ENCODE measurements at places on chromosomes 4 and X.

GRCh38 chrX:16870862-16871815 is 977 bp upstream of the RBBP7 start:
- DNase-seq, result peak; percentile 22

GRCh38 chrX:437661-438390 is 51.1 kb upstream of the PPP2R3B start:
- no peak for DNase-seq

- peak; percentile 14 for DNase-seq
Observed at GRCh38 chr4:2253160-2254084, 8.5 kb downstream of the MXD4 start.

DNA sequence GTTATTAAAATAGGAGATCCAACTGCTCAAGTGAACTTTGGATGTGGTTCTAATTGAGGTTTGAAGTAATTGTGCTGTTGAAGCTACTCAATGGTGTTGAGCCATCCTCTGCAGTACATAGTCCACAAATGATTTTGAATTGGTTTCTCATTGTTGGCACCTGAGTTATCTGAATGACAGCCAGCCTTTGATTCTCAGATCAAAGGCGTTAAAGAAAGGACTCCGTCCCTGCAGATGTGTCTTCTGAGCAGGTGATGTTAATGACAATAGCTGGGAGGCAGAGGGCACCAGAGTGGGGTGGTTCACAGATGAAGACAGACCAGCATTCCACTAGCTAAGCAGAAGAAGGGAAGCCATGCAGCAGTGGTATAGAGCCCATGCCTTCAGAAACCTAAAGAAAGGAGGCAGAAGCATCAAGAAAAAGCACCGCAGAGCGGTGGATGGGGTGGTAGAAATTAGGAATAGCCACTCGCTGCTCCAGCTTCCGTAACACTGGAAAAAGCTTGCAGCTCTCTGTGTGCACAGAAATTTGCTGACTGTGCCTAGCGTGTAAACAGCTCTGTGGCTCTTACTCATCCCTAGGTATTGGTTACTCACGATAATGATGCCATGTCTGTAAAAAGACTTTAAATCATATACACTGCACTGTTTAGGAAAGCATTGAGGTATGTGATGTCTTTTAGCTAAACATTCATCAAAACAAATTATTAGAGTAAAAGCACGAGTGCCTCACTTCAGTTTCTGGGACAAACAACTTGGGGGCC is 79.2 kb upstream of the CLCN4 start:
- no peak for DNase-seq

DNA sequence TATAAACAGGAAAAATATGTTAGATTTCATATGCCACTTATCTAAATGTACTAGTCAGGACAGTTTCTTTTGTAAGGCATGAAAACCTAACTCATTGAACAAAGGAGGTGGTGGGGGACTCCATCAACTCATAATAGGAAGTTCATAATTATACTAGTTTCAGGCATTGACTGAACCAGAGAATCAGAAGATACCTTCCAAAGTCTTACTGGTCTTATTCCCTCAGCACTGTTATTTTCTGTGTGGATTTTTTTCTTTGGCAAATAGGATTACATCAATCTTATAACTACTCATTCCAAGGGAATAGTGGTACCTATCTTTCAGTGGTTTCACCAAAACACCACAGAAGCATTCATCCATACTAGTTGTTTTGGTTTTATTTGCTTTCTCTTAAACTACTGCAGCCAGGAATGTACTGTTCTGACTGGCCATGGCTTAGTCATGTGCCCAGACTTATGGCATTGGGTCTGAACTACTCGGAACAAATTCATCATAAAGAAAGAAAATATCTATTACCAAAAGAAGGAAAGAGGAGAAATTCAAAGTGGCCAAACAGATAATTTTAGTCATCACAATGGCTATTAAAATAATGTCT is 273.9 kb downstream of the ARAP2 start:
- no peak for DNase-seq

DNA sequence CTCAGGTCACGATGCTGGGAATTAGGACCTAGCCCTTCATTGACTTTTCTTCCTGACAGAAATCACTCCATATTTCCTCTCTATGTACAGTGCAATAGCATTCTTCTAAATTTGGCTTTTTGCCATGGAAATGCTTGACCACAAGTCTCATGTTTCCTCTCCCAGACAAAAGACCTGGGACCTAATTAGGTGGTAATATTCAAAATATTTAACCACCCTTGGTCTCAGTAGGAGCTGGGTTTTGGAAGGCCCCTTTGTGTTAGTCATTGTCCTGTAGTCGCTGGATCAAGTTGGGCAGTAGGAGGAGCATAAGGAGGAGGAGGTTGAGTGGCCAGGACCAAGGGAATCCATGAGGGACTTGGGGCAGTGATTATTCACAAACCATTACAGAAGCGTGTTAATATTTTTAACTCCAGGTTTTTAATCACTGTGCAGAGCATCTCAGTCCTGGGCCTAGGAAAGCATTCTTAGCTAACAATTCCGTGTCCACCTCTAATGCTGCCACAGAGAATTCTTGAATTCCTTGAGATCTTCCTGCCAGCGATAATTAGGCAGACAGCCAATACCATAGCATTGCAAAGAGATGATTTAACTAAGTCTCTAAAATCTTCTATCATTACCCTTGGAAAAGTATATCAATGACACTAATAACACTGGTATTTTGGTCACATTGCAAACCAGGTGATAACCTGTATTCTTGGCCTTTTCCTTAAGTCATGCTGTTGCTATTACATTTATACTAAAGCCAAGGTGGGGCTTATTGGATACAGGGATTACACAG is 25.0 kb upstream of the SHROOM4 start:
- no peak for DNase-seq

GRCh38 chr4:119663160-119663788 is 34.7 kb upstream of the PDE5A start:
- DNase-seq, result no peak

DNA sequence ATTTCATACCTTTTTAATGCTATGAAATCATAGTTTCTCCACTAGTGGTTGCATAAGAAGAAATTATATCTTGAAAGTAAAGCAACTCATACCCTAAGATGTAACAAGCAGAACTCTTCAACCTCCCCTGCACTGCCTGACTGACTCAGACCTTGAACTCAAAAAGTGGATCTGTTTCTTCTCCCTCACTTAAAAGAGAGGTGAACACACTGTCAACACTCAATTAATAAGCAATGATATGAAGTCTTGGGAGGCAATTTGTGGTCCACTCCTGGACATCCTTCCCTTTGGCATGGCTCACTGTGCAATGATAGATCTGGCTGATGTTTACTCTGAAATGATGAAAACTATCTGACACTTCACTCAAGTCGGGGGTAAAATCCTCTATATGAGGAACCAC is 282.0 kb upstream of the DKK2 start:
- DNase-seq, result no peak

- DNase-seq, result no peak
Observed at GRCh38 chr4:98688411-98689290, 30.2 kb upstream of the TSPAN5 start.

GRCh38 chr4:172707622-172708021 is 461.0 kb upstream of the GALNT7 start:
- DNase-seq, result no peak

GRCh38 chr4:67770422-67770821 is 16.2 kb upstream of the GNRHR start:
- DNase-seq, result no peak

DNA sequence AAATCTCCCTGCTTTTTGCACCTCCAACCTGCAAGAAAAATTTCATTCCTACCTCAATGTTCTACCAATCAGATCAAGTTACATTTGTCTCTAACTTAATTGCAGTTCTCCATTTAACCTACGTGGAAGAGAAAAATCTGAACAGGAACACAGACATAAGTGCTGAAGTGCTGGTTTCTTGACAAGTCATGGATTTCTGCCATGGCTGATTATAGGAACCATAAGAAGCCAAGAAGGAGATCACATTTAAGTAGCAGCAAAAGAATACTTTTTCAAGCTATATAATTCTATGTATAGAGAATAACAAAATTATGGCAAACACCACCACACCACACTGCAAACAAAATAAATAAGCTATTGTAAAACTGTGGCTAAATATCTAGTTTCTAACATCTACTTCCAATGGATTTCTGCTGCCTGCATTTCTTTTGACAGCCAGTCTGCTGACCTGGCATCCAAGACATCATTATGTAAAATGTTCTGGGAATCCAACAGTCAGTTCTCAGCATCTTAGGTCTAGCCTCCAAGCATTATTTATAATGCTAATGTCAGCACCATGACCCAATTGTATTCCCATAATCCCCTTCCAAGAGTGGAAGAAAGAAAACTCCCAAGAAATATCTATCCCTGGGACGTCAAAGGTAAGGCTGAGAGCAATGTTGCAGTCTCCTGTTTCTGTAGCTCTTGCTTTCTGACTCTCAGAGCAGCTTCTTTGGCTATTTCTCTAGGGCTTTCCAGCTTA is 50.8 kb upstream of the GAB1 start:
- DNase-seq, result no peak

GRCh38 chr4:74023709-74024108 is 14.8 kb downstream of the CXCL3 start:
- no peak for DNase-seq

DNA sequence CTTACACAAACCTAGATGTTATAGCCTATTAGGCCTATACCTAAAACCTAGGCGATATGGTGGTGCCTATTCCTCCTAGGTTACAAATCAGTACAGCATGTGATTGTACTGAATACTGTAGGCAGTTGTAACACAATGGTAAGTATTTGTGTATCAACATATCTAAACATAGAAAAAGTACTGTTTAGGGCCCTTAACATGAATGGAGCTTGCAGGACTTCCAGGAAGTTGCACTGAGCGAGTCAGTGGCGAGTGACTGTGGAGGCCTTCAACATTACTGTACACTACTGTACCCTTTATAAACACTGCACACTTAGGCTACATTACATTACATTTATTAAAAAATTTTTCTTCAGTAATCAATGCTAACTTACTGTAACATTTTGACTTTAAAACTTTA is 37.8 kb downstream of the WWC2 start:
- DNase-seq, result no peak

GRCh38 chr4:170827562-170828274 is 738.0 kb upstream of the AADAT start:
- no peak for DNase-seq

GRCh38 chr4:38673130-38673978 is 9.4 kb downstream of the KLF3 start:
- no peak for DNase-seq

- DNase-seq, result no peak
Observed at GRCh38 chr4:169649545-169650226, 29.3 kb downstream of the CLCN3 start.

- no peak for DNase-seq
Observed at GRCh38 chrX:72128881-72129280, 2.8 kb downstream of the RTL5 start.

- no peak for DNase-seq
Observed at GRCh38 chr4:8737075-8737474, 134.6 kb downstream of the HMX1 start.

- DNase-seq, result no peak
Observed at GRCh38 chr4:91963486-91963885, 340.3 kb upstream of the GRID2 start.

DNA sequence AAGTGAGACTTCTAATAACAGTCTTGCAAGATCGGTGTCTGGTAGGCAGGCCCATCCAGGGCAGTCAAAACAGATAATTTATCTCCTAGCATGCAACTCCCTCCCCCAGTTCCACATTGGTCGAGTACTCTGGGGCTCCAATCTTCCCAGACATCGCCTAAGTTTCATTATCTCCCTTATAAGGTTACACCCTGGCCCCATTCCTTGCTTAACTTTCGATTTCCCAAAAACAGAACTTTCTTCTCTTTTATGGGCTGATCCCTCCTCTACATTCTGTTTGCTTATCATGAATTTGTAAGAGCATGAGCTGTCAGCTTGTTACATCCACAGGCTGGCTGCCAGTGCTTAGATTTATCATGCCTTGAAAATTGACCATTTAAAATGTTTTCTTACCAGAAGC is 471.3 kb downstream of the TECRL start:
- DNase-seq, result no peak

GRCh38 chr4:54548831-54549460 is 108.8 kb upstream of the KIT start:
- no peak for DNase-seq

- no peak for DNase-seq
Observed at GRCh38 chrX:111743316-111743715, 62.3 kb downstream of the ALG13 start.

DNA sequence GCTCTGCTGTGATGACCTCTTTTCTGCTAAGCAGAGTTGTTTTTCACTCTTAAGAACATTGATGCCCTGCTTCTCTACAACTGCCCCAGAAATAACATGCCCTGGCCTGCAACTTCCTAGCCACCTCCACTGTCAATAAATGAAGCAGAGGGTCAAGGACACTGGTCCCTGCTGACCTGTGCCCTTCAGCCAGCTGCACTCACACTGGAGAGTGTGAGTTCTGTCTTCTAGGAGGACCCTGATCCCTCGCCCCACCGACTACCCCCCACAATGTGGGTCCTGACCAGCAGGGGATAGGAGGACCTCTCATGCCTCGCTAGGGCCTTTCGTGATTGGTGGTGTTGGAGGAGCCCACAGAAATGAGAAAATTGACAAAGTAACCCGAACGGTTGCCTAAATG is 408.1 kb upstream of the GALNT7 start:
- no peak for DNase-seq

DNA sequence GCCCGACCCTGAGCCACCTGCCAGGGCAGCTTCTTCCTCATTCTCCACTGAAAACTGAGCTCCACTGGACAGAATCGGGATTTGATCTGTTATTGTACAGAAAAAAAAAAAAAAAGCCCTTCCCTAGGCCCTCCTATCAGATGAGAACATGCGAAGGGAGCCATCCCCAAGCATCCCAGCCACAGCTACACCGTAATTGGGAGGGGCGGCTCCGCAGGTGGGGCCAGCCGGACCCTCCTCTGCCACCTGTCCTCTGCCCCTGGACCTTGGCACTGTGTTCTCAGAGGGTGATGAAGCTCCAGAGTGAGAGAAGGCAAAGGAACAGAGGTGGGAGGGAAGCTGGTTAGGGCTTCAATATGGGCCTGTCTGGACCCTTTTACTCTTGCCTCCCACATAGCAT is 240.0 kb upstream of the PSAPL1 start:
- DNase-seq, result no peak

GRCh38 chr4:20445933-20446723 is 194.4 kb downstream of the SLIT2 start:
- DNase-seq, result no peak

DNA sequence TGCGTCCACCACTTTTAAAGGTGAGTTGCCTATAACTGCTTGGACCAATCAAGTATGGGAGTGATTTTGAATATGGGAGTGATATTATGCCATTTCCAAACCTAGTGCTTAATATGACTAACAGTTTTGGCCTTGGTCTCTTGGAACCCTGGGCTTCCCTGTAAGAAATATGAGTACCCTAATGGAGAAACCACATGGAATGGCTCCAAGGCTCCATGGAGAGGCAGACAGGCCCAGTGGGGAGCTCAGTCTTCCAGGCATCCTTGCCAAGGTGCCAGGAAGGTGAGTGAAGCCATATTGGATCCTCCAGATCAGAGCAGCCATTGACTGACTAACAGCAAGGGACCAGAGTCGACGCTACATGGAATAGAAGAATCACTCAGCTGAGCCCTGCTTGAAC is 53.2 kb downstream of the MAML3 start:
- no peak for DNase-seq

GRCh38 chrX:102712216-102712966 is at the start of gene GPRASP2:
Gene GPRASP2 (plus strand): TSS chrX:102712448. CDS start chrX:102714870, 2,422 bp downstream.
- no peak for DNase-seq
